Brain microvascular endothelial cell (primary cell): ENCODE measurements at places on chromosomes 4 and X.

DNA sequence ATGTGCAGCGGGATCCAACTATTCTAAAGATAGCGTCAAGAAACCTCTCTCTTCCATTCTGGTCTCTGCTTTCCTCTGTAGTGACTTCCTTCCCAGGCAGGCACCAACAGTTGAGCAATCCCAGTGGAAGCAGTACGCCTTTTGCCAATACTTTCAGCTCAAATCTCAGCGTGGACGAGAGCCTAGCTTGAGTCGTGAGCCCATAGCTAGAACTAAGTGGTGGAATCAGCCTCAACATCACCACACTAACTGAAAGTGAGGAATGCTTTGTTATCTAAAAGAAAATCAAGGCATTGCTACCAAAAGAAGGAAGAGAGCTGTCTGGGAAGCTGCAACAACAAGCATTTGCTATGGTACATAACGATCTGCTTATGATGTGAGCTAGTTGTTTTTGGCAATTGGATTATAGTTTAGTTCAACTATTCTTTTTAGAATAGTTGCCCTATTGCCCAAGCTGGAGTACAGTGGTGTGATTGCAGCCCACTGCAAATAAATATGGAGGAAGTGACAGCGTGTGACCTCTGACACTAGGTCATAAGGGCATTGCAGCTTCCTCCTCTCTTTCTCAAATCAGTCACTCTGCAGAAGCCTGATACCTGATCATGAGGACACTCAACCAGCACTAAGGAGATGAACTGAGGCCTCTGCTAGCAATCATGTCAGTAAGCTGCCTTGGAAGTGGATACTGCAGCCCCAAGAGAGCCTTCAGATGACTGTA lies 24.7 kb upstream of the FRYL start:
- no peak for DNase-seq

DNA sequence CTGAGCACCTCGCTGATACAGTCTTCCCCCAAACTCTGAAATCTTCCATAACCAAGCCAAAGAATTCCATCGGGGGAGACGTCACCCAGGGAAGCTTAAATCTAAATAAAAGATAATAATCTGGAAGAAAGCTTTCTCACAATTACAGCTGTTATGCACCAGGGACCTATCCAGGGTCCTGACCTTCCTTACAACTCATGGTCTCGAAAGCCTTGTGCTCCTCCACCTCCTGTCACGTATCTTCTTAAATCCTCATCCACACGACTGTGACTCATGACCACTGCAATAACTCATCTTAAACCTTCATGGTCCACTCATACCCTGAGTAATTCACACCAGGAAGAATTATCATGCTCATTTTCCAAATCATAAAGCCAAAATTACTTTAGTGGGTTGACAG lies 166.8 kb upstream of the FRG1 start:
- DNase-seq = peak; percentile 1

- no peak for DNase-seq
These were observed 594 bp upstream of the STAG2 start for GRCh38 chrX:123960956-123961267.

GRCh38 chr4:15702941-15703403 lies at the start of gene BST1:
Gene BST1 (plus strand): TSS chr4:15703065. CDS start chr4:15703145, 80 bp downstream.
- peak; percentile 71 for DNase-seq

DNA sequence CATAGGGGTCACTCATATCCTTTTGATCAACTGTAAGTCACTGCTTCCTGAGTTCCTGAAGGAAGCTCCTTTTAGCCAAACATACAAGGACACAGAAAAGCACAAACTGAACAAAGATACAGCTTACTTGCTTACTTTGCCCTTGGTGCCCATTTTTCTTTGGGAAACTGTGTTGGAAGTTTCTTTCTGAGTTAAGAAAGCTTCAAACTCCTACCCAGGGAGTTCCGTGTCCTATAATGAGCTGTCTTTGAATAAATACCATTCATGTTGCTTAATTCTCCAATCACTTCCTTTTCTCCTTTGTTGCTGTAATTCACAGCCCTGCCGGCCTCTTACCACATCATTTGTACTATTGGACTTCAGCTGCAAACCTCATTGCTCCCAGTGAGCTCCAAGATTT lies at the start of gene ADH4:
Gene ADH4 (minus strand): TSS at position 228 of the 400 bp plus-strand sequence. CDS start 75 bp downstream, at position 153.
- DNase-seq = no peak

DNA sequence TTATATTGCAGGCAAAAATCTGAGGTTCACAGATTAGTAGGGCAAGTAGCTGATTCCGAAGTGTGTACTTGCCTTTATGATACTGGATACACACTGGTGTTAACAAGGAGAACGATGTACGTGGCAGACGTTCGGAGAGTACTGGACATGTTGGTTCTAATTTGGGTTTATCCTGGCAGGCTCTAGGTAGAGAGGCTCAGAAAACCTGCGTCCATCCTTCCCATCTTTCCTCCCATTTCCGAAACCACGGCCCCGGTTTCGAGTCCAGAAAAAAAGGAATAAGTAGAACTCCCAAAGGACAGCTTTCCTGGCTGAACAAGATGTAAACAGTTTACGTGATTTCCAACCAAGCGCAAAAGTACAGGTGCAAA lies 351 bp upstream of the SLC30A9 start:
- no peak for DNase-seq

- DNase-seq = no peak
These were observed 41.3 kb upstream of the BCLAF3 start for GRCh38 chrX:20032201-20032600.

DNA sequence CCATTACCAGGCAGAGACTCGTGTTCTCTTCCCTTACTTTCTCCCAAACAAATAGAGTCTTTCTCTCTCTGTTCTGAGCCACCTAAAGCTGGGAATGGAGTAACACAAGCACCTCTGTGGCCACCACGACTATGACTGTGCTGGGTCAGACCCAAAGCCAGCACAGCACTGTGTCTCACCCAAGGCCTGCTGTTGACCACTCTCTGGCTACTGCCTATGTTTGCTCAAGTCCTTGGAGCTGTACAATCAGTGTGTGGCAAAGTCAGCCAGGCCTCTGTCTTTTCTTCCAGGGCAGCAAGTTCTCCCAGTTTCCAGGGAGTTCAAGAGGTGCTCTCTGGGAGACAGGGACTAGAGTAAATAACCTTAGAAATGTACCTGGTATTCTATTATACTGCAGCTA lies 239.4 kb downstream of the FAM47A start:
- DNase-seq = no peak

- DNase-seq = no peak
These were observed 82.4 kb upstream of the MYOZ2 start for GRCh38 chr4:119053245-119053644.

GRCh38 chr4:143431526-143432257 lies 81.8 kb upstream of the SMARCA5 start:
- no peak for DNase-seq

- peak; percentile 61 for DNase-seq
These were observed 367.2 kb downstream of the BMPR1B start for GRCh38 chr4:95124906-95125504.

GRCh38 chrX:147877726-147878125 lies 34.0 kb upstream of the FMR1 start:
- no peak for DNase-seq

DNA sequence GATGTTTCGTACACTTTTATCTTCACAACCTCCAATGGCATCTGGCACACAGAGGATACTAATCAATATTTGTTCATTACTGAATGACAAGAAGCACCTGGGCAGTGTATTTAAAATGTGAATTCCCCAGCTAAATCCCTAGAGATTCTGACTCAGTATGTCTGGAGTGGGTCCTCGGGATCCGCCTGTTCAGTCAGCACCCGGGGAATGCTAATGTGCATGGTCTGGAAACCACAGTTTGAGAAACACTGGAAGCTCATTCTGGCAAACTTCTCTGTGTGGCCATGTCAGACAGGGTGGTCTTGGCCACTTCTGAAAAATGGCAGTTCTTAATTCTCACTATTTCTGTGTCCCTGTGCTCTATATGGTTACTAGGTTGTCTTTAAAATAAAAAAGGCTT lies 138.8 kb upstream of the VCX start:
- DNase-seq = peak; percentile 6

DNA sequence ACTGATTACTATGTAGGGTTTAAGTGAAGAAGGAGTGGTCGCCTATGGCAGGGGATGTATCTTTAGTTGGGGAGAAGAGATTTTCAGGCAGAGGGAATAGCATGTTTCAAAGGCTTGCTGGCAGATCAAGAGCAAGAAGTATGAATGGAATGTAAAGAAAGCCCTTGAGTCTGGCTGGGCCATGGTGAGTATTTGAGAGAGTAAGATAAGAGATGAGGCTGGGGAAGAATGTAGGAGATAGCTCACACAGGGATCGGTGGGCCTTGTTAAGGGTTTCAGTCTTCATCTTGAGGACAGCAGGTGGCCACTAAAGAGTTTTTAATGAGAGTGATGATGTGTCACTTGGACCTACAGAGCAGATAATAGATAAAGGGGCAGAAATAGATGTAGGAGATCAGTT lies 319.1 kb upstream of the RPS6KA3 start:
- no peak for DNase-seq

DNA sequence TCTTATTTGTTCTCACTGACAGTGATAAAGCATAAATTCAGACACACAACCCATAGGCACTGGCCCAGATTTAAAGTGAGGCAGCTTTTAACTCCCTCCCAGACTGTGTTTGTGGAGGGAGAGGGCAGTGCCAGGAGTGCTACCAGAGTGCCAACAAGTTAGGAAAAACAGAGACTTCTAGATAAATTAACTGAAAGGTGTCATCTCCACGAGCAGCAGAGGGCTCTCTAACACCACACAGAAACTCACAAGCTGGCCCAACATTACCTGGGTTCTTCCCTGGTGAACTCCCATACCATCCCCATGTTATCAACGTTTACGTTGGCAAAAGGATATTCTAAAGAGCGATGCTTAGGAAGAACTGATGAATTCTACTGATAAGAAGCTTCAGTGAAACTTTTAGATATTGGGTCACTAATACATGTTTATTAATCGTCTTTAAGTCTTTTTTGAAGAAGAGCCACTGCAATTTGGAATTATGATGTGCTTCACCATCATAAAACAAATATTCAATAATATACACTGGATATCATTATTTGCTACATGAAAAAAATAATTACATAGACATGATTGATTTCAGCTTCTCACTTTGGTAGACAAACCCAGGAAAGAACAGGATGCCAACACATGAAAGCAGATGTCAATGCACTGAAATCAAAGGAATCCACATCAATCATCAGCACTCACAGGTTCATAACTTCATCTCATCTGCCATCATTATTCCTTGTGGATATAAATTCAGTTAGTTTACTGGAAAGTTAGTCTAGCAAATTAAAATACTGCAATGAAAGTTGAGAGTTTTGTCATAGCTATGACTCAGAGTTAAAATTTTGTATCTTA lies 121.2 kb upstream of the NAP1L5 start:
- DNase-seq = peak; percentile 46

DNA sequence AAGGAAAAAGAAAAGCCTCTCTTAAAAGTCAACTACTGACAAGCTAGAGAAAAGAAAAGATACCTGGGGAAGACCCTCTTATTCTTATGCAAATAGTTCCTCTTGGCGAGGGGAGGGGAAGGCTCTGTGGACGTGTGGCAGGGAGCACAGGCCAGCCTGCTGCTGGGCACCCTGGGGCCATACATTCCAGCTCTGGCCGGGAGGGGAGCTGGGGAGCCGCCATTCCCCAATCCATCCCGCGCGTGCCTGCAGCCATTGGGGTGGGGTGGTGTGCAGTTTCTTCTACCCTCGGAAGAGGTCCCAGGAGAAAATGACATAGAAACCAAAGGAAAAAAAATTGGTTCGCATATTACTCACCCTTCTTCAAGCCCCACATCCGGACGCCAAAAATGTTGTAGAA lies 1496.4 kb downstream of the RPA4 start:
- DNase-seq = no peak

- no peak for DNase-seq
These were observed 58.1 kb upstream of the UCP1 start for GRCh38 chr4:140626661-140627376.

GRCh38 chrX:8520791-8521190 lies 56.2 kb downstream of the VCX3B start:
- DNase-seq = no peak

DNA sequence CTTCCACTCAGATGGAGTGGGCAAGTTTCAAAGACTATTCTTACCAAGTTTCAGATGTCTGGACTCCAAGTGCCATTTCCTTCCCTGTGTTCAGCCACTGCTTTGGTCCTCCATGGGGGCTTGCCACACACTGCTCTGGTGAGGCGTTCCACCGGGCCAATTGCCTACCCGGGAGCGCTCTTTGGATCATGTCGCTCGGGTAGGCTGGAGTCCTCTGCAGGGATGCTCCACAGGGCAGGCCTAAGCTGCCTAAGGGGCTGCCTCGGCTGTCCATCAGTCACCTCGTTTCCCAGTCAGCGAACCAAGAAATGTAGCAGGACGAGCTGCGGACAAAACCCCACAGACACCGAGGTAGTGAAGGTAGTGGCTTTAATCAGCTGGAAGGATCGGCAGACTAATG lies 200.7 kb upstream of the KLF8 start:
- DNase-seq = no peak

DNA sequence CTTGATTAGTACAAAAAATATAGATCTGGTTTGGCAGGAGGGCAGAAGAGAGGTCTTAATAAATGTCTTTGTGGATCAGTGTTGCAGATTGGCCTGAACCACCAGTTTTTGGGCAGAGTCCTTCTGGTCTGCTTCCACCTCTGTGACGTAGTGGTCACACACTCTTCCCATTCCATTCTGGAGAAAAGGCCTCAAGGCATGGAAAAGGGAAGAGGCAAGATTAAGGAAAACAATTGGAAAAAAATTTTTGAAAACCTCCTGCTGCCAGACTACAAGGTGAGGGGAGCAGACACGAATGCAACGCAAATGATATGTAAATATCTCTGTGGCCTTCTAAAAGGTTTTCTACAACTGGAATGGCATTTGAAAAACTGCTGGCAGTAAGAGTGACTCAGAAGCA lies 24.3 kb upstream of the FAM47C start:
- no peak for DNase-seq

- DNase-seq = peak; percentile 61
These were observed 69.4 kb downstream of the EVC2 start for GRCh38 chr4:5638976-5639375.

DNA sequence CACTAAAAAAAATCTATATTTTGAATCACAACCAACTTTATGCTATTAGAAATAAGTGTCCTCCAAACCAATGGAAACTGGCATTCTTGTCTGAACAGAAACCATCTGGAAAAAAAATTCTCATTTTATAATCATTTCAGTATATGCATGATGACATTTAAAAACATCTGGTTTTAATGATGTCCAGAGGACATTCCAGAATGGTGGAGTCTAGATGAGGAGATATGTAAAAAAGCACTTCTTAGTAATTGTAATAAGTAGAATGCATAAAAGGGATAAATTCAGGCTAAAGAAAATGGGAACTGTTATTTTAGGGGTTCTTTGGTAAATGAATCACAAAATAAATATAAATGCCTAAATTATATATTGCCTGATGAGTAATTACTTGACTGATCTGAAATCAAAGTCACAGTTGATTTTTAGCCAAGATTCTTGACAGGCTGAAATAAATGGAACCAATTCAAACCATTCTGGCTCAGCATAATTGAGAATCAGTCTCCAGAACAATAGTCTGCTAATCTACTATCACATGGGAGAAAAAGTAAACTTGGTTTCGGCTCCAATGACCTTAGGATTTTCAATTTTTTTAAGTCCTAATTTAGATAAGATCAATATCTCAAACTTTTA lies 636.6 kb downstream of the FAT4 start:
- DNase-seq = no peak

GRCh38 chr4:54378461-54378860 lies 149.4 kb downstream of the PDGFRA start:
- DNase-seq = peak; percentile 74
